Stimulated activated naive CD8-positive, alpha-beta T cell treated with anti-CD3 and anti-CD28 coated beads, Interleukin-15, amount 100 ng/mL, for 72 hours (primary cell): ENCODE measurements at places on chromosomes 12 and 14.

GRCh38 chr12:52270541-52271070, 3.8 kb upstream of the KRT86 start:
- DNase-seq, result no peak

DNA sequence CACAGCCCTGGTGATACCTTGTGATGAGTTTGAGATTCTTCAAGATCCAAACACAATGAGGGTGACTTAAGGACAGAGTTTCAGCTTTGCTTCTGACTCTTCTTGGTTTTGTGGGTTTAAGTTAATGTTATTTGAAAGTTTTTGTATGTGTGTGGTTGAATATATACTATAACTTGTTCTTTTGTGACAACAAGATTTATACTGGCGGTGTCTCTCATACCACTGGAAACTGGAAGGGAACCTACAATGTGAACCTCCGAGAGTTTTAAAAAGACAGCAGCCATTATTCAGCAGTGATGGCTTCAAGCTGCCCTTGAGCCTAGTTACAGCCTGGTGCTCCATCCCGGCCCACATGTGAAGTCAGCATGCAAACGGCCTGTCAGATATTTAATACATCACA, 87.9 kb upstream of the IGF1 start:
- no peak for DNase-seq

- DNase-seq, result peak; percentile 5
These were observed 339.8 kb downstream of the EMP1 start for GRCh38 chr12:13536219-13536910.

DNA sequence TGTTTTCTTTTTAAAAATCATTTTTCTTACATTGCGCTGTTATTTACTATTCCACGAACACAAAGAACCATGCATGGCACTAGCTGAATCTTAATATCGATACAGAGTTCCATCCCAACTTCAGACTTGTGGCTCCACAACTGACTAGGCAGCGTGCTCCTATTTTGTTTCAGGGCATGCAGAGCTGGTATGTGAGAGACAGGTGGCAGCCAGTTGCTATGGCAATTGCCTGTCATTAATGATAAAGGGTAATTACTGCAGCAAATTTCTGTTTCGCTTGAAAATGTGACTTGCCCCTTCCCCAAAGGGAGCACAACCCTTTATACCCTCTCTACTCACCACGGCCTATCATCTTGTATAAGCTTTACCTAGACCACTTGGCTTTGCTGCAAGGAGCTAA, 113.1 kb upstream of the G2E3 start:
- no peak for DNase-seq

DNA sequence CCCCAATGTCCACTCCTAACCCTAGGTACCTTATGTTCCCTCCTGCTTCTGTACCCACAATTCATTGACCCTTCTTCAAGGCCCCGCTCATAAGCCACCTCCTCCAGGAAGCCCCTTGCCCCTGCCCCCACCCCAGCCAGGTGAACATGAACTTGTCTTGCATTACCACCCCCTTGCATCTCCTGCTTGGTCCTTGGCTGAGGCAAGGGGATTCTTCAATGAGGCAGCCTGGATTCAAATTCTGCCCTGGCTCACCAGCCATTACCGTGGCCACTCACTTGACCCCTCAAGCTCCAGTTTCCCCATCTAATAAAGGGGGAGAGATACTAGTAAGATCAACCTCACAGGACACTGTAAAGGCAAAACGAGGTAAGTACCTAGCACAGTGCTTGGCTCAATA, 193.1 kb downstream of the DICER1 start:
- no peak for DNase-seq

DNA sequence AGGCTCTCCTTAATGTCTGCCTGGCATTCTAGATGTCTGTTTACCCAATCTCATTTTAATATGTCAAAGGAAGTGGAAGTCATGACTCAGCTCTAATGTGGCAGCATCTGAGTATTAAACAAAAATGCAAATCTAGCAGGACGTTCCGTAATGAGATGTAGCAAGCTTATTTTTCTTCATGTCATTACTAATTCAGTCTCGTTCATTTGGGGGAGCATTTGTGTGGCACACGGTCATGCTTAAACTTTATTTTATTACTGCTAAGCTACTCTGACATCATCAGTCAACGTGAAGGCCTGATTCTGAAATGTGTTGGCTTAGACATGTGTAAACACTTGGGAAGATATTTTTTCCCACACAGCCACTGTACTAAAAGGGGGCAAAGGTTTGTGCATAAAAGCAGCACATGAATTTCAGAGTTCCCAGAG, 326.7 kb upstream of the TMPO start:
- no peak for DNase-seq

GRCh38 chr12:90301561-90302133, 593.0 kb upstream of the ATP2B1 start:
- DNase-seq, result no peak

GRCh38 chr12:128819293-128820144, 4.2 kb downstream of the SLC15A4 start:
- DNase-seq, result no peak

DNA sequence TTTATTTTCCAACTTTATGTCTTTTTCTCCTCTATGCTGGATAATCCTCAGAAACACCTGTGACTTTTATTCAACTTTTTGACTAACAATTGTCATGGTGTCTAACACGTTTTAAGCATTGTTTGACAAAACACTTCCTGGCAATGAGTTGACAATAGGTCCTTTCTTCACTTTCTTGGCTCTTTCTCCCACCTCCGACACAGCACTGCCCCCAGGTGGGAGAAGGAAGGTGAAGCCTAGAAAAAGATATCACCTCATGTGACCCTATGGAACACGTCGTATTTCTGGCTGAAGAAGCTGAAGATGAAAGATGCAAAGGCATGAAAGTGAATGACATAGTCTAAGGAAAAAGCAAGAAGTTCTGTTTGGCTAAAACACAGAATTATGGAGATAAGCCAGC, 430.0 kb downstream of the ETNK1 start:
- no peak for DNase-seq

- DNase-seq, result no peak
These were observed 99.9 kb downstream of the PPM1H start for GRCh38 chr12:62834971-62835547.

- DNase-seq, result no peak
These were observed 238.5 kb downstream of the RBM19 start for GRCh38 chr12:113727651-113728061.
